ENCODE measurements at places on chromosomes 5 and 9. TPM values are rescaled to one million over a fixed set of nuclear protein-coding genes. Genes with fewer than 3 reads are reported as not detected.

DNA sequence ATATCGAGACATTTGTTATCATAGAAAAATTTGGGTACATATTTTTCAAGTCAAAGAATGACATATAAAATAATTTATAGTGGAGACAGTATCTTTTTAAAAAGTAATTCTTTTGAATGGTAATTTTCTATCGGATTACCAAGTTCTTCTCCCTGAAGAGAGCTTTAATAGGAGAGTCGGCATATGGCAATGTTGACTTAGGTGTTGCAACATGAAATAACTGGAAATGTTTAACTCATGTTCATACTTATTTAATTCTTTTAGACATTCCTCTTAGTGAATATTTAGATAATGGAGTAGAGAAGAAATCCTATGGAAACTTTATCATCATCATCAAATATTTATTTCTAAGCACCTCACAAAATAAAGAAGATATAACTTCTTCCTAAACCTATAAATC lies 118.2 kb upstream of the CTNND2 start:
- DNase-seq, result no peak

GRCh38 chr5:132884548-132884947 lies 11.1 kb downstream of the LEAP2 start:
- DNase-seq, result no peak

DNA sequence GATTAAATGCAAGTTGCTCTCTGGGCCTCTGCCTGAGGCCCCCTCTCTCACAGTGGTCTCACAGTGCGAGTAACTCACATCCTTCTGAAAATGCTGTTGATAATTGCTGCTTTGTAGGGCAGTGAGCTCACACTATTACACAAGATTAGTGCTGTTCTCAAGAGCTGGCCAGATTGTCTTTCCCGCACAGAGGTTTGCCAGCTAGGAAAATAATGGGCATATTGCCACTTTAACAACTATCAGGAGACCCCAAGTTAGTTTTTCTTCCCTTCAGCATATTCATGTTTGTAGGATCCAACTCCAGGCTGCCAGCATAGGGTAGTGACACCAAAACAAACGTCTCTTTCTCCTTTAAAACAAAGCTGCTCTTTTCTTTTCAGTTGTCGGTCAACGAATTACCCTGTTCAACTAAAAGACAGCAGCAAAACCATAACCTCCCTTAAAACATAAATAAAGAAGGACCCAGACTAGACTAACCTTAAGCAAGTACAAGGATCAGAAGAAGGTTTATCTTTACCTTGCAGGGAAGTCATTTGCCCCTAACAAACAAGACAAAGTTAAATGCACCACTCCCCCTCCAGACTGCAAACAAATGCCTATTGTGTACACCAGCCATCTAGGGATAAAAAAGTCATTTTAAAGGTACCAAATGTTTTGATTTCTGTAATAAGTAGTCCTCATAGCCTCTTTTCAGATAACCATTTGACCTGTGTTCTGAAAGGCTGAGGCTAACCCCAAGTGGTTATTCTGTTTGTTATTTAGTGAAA lies 91.4 kb downstream of the VCAN start:
- DNase-seq, result no peak

GRCh38 chr5:30458681-30459080 lies 734.8 kb upstream of the CDH6 start:
- no peak for DNase-seq

- no peak for DNase-seq
Measured at GRCh38 chr5:178274781-178275537, 42.4 kb upstream of the PHYKPL start.

GRCh38 chr9:108443019-108443633 lies 412.7 kb downstream of the ACTL7B start:
- no peak for DNase-seq

- no peak for DNase-seq
Measured at GRCh38 chr5:9820691-9821449, 190.7 kb upstream of the TAS2R1 start.

GRCh38 chr5:80904533-80905187 lies 55.5 kb upstream of the RASGRF2 start:
- DNase-seq, result no peak

DNA sequence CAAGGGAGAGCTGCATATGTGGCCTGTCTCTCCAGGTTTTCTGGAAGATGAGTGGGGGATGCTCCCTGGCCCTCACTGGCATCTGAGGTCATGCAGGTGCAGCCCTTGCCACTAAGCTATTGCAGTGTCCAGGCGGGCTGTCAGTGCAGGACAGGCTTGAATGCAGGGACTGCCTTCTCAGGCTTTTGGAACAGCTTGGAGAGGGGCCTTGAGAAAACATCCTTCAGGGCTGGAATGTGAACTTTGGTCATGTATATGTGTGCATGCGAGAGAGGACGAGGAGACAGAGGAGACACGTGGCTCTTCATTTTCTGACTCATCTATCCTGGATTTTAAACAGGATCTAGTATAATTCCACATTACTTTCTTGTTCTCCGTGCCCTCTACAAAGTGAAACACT lies 90.3 kb downstream of the MACROH2A1 start:
- DNase-seq, result peak; percentile 44

DNA sequence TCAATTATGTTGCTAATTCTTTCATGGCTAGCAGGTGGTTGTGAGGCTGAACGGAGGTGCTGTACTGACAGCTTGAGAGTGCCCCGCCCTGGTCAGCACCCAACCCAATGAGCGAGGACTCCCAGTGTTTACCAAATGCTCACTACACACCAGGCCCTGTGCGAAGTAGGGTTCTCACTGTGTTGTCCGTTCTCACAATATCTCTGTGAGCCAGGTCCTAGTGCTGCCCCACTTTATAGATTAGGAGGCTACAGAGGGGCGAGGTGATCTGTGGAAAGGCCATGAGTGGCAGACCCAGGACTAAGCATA lies 28.2 kb downstream of the COL15A1 start:
- no peak for DNase-seq

DNA sequence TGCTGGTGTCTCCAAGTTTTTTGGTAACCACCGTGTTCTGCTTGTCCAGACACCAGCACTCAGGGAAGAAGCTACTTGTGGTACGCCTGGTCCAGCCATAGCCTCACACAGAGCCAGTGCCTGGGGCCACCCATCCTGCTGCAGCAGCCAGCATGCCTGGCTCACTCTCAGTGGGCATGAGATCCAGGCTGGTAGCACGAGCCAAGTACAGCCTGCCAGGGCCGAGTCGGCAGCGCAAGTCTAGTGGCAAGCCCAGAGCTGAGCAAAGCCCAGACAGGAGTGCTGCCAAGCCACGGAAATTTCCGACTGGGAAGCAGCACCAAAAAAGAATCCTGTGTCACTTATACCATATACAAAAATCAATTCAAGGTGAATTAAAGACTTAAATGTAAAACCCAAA lies 36.3 kb upstream of the FBXL17 start:
- no peak for DNase-seq

Gene PFN3
- not detected for total RNA-seq

Gene PTPRD
- total RNA-seq, result 110 TPM

Gene LCNL1
- 2.4 TPM for total RNA-seq

Gene PCDHGA6
- 3.8 TPM for total RNA-seq

Gene POLR3G
- total RNA-seq, result 7.9 TPM

Gene SLC36A1
- 29.1 TPM for total RNA-seq
